ENCODE measurements at places on chromosomes 13 and 19.

- DNase-seq: peak; percentile 7
Measured at GRCh38 chr13:80083853-80084676, 256.9 kb downstream of the SPRY2 start.

GRCh38 chr19:33519416-33519815, 2.2 kb downstream of the PEPD start:
- DNase-seq: no peak

DNA sequence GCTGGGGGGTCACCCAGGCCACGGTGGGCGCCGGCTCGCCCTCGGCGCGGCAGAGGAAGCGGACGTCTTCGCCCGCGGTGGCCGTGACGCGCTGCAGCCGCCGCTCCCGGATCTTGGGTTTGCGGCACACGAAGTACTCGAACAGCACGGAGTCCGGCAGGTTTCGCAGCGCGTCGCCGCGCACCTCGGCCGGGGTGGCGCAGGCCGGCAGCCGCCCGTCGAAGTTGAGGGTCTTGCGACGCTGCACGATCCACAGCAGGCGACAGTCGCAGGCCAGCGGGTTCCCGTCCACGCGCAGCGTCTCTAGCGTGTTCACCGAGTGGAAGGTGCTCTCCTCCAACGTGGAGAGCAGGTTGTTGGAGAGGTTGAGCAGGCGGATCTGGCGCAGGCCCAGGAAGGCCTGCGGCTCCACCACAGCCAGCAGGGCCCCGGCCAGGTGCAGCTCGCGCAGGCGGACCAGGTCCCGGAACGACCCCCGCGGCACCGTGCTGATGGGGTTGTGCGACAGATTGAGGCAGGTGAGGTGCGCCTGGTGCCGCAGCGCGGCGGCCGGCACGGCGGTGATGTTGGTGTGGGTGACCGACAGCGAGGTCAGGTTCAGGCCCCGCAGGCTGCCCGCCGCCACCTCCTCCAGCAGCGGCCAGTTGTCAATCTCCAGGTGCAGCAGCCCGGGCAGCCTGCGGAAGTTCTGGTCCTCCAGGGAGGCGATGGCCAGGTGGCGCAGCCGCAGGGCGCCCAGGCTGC, 8.6 kb upstream of the PEAK3 start:
- DNase-seq: no peak

DNA sequence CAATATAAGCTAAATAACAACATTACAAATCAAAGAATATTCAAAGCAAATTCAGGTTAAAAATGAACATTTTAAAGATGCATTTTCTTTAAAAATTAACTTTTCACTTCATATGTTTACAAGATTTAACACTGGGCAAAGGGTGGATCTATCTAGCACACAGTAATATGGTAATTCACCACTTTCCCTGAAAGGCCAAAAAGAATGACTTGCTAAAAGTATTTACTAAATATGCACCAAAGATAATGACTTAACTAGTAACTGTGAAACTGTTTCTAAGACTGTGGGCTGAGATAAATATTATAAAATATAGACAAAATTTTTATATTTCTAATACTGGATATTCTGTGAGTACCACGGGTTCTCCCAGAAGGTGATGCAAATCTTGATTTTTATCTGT, 4.5 kb upstream of the EEF1AKMT1 start:
- no peak for DNase-seq

GRCh38 chr19:55146705-55147273, 2.2 kb downstream of the TNNT1 start:
- DNase-seq: no peak

DNA sequence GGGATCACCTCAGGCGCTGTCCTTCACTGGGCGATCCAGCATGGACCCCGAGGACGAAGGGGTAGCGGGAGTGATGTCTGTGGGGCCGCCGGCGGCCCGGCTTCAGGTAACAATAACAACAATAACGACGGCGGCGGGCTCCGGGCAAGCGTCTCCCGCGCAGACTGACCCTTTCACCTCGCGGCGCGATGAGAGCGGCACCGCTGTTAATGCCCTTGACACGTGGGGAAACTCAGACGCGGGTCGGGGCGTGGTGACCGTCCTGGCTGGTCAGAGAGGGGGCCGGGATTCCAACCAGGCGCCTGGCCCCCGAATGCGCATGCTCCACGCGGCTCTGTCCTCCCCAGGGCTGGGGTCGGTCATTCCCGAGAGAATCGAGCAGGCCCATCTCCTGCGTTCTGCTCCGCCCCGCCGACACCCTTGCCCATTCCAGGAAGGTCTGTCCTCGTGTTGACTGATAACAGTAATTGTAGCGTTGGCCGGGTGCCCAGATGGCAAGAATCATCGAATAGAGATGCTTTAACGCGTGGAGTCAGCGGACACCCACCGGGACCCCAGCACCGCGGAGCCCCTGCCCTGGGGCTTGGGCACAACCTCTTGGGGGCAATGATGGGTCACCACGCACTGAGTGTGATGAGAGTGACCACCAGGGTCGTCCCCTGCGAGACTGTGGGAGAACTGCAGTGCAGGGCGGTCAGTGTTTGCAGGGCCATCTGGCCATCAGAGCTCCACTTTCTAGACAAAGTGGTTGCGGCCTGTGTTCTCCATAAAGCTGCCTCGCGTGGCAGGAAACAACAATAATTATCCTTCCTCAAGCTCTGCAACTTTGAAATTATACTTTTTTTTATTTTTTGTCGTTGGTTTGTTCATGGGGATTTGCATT, 528 bp downstream of the ZNF8 start:
- peak; percentile 51 for DNase-seq

DNA sequence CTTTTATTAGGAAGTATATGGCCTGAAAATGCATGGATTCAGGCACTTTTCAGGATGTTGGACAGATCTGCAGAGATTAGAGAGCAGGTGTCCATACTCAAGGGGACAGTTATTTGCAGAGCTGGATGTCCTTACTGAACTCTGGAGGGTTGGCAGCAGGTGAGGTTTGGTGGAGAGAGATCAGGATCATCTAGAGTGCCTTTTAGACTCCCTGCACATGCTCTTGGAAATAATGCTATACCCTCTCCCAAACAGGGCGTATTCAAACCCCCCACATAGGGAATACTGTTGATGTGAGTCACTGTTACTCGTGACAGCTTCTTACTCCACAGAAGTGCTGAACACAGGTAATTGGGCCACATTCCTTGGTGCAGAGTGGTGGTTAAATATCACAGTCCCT, 725.7 kb upstream of the SGCG start:
- DNase-seq: no peak

Data from inflammatory macrophage treated with lipopolysaccharide for 1 hour (primary cell).